ENCODE measurements at places on chromosomes 1 and 21.
A peak's percentile ranks its signal among the peaks of the same experiment; 100 is the strongest.

- DNase-seq: no peak
Measured at GRCh38 chr1:46528297-46528955, 23.0 kb downstream of the KNCN start.

- peak; percentile 52 for DNase-seq
Measured at GRCh38 chr1:215710036-215710898, 143.2 kb downstream of the KCTD3 start.

GRCh38 chr1:101291562-101292380 lies 55.0 kb downstream of the S1PR1 start:
- peak; percentile 79 for DNase-seq

DNA sequence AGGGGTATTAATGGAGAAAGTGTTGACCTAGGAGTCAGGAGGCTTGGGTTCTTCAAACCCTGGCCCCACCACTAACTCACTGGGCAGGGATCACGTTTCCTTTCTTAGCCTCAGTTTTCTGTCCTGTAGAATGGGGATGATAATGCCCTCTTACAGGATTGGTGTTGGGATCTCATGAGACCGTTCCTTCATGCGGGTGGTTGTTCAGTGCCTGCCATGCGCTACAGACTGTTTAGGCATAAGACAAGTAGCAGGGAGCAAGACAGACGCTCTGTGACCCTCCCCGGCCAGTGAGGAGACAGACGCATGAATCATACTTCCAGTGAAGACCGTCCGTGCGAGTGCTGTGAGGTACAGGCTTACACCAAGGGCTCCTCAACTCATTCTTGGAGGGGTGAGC lies 81.7 kb downstream of the MAN1C1 start:
- no peak for DNase-seq

DNA sequence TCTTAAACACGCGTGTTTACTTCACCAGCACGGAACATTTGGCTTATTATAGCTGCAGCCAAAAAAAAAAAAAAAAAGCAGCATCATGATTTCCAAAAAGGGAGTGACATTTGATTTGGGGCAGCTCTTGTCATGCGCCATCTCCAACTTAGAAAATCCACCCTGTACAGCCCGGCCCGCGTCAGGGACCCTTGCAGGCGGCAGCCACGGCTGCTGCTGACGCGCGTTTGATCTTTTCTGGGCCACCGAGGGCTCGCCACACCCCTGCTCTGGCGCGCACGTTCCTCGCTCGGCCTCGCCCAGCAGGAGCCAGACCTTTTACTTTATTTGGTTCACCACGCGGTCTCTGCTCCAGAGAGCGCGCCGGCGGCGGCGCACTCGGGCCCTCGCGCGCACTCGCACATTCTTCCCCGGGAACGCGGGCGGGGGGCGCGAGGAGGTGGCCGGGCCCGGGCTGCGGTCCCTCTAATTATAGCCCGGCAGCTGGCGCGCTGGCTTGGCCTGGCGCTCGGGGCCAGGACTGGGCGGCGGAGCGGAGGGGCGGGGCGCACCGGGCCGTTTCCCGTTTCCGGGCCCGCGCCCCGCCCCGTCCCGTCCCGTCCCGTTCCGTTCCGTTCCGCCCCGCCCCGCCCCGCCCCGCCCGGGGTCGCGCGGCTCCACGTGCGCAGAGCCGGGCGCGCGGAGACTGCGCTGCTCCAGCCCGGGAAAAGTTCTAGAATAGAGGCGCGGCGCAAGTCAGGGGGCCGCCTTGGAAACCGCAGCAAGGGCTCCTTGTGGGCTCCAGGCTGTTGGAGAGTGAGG lies 10.2 kb downstream of the IRF2BP2 start:
- peak; percentile 84 for DNase-seq

DNA sequence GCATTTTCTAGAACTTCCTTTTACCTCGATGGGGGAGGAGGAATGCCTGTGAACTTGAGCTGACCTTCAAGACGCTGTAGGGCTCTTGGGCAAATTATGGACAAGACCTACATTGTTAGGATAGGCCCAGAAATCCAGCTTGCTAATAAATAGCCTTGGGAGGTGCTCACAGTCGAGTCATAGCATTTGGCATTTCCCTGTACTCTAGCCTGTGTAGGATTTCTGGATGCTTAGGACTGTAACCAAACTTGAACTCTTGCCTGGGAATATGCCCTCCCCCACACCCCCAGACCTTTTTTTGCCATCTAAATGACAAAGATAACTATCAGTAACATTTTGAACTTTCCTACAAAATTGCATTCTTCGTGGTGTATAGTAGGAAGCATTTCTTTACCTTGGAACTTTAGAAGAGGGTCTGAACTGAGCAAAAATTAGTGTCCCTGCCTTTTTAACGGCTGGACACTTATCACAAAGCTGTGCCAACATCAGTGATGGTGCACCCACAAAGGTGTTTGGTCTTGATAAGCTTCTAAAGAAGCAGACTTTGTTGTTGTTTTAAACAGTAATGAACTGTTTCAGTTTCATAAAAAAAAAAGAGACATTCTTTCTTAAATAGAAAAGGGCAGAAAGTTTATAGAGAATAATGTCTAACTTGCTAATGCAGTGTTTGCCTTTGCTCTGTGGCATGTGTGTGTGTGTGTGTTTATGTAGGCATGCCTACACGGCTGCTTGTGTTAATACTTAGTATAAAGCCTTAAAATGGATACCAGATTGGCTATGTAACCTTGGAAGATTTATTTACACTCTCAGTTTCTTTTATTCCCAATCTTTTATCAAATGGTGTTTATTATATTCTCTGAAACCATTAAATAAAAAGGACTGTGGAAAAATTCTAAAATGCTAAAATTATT lies 88.2 kb downstream of the NFIA start:
- DNase-seq: no peak

DNA sequence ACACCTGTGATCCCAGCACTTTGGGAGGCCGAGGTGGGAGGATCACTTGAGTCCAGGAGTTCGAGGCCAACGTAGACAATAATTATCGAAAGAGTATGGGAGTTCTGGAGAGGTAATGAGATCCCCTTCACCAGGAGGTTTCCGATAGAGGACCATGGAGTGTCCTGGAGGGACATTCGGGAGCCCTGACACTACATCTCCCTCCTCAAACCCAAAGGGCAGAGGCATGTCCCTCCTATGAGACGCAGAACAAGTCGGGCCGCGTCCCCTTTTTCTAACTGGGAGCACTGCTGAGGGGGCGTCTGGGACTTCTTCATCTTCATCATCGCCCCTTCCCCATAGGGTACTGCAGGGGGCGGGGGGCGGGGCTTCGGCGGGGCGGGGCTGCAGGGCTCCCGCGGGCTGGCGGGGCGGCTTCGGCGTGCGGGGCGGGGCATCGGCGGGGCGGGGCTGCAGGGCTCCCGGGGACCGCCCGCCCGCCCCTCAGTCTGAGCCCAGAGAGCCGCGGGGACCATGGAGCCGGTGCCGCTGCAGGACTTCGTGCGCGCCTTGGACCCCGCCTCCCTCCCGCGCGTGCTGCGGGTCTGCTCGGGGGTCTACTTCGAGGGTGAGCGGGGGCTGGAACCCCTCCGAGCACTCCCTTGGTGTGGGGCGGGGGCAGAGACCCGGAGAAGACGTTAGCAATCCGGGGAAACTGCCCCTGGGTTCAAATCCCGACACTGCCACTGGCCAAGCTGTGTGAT lies at the start of gene THEMIS2:
Gene THEMIS2, plus strand, starts transcription at position 486 of the 743 bp plus-strand sequence. Its CDS starts 28 bp downstream, at position 514.
- DNase-seq: no peak

GRCh38 chr1:92874987-92875386 lies 43.1 kb downstream of the RPL5 start:
- no peak for DNase-seq

- no peak for DNase-seq
Measured at GRCh38 chr1:235938709-235939479, 72.2 kb upstream of the LYST start.

DNA sequence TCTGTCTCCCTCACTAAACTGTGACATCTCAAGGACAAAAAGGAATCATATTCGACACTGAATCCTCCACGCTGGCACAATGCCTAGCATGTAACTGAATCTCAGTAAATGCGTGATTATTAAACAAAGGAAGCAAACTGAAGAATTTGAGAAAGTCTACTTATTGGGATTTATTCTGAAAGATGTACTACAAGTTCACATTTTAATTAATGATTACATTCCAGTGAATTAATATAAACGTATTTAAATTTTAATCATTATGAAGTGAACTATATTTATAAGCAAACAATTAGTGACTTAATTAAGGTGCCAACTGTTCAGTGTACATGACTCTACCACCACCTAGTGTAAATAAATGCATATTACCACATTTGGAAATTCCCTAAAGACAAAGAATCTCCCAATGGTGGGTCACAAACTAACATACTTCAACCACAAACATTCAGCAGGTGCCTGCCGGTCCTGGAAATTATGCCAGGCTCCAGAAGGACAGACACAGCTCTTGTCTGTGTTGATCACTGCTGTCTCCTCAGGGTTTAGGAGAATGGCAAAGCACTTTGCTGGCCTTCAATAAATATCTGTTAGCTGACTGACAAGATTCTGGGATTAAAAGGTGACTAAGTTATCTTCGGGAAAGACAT lies 56.3 kb downstream of the SMYD3 start:
- no peak for DNase-seq

GRCh38 chr1:67175530-67176087 lies 9.4 kb downstream of the IL23R start:
- no peak for DNase-seq

- no peak for DNase-seq
Measured at GRCh38 chr1:150476754-150477153, 10.5 kb upstream of the TARS2 start.

GRCh38 chr1:173191011-173191705 lies 16.0 kb downstream of the TNFSF4 start:
- no peak for DNase-seq

GRCh38 chr1:219422811-219423598 lies 189.9 kb downstream of the ZC3H11B start:
- no peak for DNase-seq

GRCh38 chr1:41386196-41386663 lies 25.0 kb downstream of the FOXO6 start:
- no peak for DNase-seq

DNA sequence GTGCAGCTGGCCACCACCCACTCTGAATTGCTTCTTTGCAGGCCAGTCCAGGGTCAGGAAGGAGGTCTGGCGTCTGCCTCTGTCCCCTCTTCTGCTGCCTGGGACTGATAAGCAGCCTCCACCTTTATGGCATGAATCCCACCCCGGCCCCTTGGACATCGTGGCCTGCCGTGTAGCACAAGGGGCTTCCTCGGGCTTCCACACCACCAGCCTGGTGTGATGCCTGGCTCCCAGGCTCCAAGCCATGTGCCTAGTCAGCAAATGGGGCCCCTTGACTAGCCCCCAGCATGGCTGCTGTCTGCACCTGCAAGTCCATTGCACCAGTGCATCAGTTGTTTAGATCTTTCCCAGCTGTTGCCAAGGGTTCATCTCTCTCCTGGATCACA lies 9.9 kb upstream of the ARF1 start:
- no peak for DNase-seq

- no peak for DNase-seq
Measured at GRCh38 chr1:64645735-64646134, 99.1 kb upstream of the RAVER2 start.

DNA sequence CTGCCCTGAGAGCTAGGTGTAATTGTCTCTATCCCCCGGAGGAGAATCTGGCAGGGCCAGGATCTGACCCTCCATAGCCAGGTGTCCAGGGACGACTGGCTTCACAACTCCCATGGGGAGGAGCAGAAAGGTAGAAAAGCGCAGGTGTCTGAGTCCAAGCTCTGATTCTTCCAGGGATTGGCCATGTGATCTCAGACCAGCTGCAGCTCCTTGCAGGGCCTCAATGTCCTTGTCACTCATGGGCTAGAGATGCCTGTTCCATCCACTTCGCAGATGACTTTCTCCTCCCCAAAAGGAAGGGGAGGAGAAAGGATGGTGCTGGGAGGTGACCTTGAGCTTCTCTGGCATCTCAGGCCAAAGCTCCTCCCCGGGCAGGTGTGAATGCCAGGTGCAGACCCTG lies 22.7 kb downstream of the HSPG2 start:
- DNase-seq: no peak

DNA sequence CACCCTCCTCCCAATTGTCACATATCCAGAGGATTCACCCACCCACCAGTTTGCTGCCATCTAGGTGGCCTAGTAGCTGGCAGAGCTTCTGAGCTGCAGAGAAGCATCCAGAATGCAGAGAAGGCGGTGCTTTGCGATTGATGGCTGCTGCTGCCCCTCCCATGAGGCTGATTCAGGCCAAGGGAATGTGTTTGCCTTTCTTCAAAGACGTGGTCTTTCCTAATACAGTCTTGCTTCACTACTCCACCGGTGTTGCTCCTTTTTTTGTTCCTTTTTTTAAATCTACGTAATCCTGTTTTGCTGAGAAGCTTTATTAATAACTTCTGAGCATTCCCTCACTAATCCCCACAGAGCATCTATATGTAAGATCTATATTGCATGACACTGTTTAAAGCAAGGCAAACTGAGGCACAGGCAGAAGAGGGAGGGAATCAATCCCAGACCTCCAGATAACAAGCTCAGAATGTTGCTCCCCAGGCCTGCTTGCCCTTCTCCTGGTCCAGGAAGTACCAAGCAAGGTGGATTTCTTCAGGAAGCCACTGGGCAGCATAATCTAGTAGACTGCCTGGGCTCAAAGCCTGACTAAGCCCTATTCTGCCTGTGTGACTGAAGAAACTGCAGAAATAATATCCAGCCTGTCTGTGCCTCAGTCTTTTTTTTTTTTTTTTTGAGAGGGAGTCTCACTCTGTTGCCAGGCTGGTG lies 275.5 kb upstream of the FMN2 start:
- DNase-seq: no peak

GRCh38 chr1:86423473-86423872 lies 498 bp upstream of the CLCA2 start:
- DNase-seq: no peak

DNA sequence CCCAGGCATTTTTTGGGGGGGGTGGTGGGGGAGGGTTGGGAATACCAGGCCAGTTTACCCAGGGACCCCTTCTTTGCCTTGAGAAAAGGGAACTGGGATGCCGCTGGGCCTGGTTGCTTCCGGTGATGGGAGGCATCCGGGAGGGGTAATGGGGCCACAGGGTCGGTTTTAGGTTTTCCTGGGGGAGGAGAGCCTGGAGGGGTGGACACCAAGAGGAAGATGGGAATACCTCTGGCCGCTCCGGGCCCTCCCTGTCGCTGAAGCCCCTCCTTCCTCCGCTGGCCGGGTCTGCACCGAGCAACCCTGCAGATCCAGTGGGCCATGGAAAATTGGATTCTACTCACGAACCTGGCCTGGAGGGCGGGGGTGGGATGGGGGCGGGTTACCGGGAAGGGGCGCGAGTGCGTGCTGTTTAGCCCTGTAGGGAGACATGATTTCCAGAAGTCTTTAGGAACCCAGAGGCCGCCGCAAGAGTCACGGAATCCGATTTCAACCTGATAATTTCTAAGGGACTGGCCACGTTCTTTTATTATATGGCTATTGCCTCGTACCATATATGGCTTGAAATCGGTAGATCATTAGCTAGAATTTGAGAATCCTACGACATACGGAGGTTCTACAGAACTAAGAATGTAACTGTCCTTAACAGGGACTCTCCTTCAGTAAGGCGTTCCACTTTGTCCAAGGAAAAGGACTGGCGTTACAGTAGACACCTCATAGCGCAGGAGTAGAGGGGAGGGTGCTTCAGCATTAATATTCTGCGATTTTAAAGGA lies 749 bp downstream of the AKIRIN1 start:
- no peak for DNase-seq

DNA sequence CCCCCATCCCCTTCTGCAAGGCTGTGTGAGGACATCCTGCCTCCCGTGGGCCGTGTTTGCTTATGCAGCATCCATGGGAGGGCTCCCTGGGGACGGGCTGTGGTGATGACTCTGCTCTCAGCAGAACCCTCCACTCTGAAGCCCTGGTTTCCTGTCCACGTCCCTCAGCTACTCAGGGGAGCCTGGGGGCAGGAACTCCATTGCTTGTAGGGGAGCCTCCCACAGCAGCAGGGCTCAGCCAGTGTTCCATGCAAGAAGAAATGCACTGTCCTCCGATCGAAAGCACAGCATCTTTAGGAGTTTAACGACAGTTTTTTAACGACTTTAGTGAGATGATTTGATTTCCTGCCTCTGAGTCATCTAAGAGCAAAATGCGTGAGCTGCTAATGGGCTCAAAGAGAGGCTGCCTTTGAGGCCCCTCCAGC lies 8.3 kb upstream of the KCNAB2 start:
- DNase-seq: no peak

Data from hematopoietic multipotent progenitor cell (in vitro differentiated cells).